ENCODE measurements at places on chromosomes 12 and 14.

DNA sequence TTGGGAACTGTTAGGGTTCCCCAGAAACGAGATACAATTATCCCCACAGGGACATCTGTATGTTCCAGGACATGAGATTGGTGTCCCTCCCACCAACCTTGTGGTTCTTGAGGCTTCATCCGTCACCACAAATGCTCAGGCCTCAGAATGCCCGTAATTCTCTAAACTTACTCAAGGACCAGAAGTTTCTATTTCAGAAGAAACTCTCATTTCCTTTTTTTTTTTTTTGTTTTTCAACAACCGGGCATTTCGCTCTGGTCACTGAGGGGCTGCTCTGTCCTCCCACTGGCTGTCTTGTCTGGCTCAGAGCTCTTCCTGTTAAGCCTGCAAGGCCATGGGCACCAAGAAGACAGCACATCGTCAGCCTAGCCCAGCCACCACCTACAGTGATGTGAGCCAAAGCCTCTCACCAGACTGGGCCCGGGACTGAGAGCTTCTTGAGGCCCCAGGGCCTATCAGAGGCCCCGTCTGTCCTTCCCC lies 36.2 kb downstream of the VDR start:
- no peak for DNase-seq

DNA sequence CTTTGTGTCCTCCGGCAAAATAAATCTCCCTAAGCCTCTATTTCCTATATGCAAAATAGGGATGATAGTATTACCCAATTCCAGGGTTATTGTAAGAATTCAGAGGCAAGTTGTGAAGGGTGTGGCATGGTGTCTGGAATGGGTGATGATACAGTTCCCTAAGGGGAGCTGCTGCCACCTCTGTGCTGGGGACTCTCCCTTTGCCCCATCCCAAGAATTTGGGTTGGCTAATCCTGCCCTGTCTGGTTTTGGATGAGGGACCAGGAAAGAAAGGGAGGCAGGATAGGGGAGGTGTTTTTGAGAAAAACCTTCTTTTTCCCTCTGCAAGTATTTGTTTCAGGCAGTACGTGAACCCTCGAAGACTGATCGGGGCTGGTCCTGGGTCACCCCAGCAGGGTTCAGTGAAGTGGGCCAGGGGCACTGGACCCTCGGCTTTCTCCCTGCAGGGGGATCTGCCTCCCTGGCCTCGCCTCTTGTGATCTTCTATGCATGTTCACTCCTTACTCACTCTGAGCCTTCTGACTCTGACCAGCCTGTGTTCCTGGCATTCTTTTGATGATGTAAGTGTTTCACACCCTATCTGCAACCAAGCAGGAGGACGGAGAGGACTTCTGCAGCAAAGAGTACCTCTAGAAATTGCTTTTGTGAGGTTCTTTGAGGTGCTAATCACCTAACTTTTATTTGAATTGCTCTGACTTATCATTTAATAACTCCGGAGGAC lies 60.8 kb downstream of the RASSF3 start:
- DNase-seq, result no peak

DNA sequence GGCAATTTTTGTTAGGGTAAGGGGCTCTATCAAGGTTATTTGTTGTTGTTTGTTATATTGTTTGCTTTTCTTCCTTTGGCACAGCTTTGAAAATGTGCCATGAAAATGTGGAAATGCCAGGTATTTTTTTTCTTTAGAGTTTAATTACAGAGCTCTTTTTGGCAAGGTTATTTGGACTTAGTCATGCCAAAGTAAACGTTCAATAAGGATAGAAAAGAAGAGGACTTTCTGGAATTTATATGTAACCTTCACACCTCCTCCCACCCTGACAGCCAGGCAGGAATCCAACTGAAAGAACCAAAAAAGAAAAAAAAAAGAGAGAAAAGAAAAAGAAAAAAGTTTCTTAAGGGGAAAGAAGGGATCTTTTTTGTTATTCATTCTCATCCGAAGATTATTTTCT lies 217.8 kb downstream of the KITLG start:
- DNase-seq, result no peak

- DNase-seq, result no peak
These were observed 60.3 kb upstream of the NTF3 start for GRCh38 chr12:5371631-5372030.

DNA sequence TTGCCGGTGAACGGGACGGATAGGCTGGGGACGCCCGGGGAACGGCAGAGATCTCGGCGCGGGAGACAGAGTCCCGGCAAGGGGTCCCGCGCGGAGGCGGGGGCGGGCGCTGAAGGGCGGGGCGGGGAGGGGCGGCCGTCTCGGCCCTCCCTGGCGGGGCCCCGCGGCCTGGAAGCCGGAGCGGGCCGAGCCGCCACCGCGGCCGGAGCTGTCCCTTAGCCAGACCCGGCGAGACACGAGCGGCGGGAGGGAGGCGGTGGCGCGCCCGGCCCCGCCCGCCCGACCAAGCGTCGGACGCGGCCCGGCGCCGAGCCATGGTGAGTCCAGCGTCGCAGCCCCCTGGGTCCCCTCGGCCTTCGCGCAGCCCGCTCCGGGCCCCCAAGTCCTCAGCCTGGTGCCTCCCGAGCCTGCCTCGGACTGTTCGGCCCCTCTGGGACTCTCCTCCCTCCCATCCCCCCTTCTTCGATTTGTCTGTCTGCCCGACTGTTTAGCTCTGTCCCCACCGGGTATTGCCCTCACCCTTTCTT lies at the start of gene ARHGEF40:
Gene ARHGEF40, plus strand, starts transcription at position 222 of the 527 bp plus-strand sequence. Its CDS starts 93 bp downstream, at position 315.
- DNase-seq, result no peak

GRCh38 chr14:99508896-99509629 lies 27.9 kb downstream of the CCNK start:
- no peak for DNase-seq

DNA sequence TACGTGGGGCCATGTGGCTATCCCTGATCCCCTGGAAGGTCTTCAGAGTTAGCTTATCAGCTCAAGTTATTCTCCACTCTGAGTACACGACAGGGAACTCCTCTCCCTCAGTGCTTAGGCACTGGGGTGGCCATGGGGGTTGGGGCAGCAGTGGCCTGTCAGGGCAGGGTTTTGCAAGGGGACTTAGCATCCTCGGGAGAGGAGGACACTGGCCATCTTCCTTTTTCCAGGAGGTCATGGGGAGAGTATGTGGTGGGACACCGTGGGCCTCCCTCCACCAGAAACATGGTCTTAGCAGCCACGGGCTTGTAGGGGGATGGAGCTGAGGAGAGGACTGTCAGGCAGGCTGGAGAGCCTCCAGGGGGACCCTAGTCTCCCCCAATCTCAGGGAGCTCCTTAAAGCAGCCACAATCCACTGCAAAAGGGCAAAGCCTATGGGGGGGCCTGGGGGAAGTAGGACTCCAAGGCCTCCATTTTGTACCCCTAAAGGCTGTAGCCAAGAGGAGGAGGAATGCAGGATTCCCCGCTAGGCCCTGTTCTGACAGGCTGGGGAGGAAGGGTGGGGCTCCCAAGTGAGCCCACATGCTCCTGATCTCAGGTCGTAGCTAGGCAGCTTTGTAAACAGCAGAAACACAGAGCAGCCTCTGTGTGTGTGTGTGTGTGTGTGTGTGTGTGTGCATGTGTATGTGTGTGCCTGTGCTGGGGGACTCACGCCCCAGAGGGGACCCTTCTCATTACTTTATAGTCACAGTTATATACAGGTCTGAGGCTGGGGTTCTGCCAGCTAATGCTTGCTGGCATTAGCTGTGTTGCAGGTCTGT lies 36.6 kb downstream of the KRT80 start:
- DNase-seq, result no peak

- DNase-seq, result no peak
These were observed 624 bp downstream of the M6PR start for GRCh38 chr12:8948701-8949341.

DNA sequence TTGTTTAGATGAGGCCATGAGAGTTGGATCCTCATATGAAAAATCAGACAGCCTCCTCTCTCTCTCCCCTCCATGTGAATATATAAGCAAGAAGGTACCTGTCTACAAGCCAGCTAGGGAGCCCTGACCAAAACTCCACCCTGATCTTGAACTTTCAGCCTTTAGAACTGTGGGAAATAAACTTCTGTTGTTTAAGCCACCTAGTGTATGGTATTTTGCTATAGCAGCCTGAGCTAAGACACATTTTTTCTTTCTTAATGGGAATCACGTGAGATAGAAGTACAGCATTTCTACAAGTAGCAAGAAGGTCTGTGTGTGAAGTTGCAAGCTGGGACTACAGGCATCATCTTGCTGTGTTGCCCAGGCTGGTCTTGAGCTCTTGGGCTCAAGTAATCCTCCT lies 16.3 kb upstream of the ABHD12B start:
- DNase-seq, result no peak

- peak; percentile 63 for DNase-seq
These were observed at the start of gene ABCD2 for GRCh38 chr12:39619660-39620433. Gene ABCD2, minus strand, starts transcription at chr12:39619803. Its CDS starts 188 bp downstream, at chr12:39619615.

Measured in effector CD8-positive, alpha-beta T cell (primary cell).